ENCODE measurements at places on chromosomes 6 and 20.

DNA sequence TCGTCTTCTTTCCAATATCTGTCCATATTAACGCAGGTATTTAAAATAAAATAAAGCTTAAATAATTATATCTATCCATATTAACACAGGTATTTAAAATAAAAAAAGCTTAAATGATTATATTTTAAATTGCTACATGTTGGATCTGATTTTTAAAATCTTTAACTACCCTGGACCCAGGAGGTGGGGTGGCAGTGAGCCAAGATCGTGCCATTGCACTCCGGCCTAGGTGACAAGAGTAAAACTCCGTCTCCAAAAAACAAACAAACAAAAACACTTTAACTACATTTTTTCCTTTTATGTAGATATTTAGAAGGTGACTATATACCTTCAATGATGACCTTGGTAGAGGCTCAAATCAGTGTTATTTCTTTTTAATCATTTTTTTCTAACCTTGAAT is 211.9 kb downstream of the GRIK2 start:
- no peak for DNase-seq

DNA sequence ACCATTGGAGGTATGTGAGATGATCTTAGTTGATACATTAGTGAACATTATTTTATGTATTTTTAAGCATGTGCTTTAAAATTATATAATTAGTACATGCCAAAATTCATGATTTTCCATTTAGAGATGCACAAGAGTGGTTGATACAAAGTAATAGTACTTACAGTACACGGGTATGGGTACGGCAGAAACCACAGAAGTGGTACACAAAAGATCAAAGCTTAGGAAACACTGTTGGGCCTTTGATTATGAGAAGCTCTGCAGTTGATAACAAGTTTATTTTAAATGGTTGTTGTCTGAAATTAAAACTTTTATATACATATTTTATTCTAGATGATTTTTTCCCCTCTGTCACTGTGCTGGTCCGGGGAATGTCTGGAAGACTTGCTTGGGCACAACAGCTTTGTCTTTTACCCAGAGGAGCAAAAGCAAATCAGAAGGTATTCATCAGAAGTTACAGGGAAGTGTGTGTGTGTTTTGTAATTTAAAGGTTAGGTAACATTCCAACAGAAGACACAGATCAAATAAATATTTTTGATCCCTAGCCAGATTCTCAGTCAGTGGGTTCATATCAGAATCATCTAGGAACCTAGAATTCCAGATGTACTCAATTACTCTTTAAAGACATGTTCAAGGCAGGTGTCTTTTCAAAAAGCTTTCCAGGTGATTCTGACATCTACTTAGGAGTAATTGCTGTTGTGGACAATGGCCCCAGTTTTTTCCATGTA is 32.5 kb upstream of the ADIG start:
- no peak for DNase-seq

DNA sequence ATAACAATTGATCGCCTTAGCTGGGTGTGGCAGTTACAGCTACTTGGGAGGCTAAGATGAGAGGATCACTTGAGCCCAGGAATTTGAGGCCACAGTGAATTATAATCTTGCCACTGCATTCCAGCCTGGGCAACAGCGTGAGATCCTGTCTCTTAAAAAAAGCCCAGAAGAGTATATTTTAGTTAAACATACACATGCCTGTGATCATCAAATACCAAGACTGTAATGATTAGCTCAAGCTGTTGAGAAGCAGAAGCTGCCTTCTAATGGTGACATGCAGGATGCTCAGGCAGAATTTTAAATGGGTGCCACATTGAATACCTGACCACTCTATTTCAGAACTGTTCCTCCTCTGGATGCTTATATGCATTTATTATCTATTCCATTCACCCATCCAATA is 8.9 kb upstream of the TMEM14A start:
- no peak for DNase-seq

- no peak for DNase-seq
These were observed 1.4 kb downstream of the SLC35F1 start for GRCh38 chr6:117908246-117909068.

DNA sequence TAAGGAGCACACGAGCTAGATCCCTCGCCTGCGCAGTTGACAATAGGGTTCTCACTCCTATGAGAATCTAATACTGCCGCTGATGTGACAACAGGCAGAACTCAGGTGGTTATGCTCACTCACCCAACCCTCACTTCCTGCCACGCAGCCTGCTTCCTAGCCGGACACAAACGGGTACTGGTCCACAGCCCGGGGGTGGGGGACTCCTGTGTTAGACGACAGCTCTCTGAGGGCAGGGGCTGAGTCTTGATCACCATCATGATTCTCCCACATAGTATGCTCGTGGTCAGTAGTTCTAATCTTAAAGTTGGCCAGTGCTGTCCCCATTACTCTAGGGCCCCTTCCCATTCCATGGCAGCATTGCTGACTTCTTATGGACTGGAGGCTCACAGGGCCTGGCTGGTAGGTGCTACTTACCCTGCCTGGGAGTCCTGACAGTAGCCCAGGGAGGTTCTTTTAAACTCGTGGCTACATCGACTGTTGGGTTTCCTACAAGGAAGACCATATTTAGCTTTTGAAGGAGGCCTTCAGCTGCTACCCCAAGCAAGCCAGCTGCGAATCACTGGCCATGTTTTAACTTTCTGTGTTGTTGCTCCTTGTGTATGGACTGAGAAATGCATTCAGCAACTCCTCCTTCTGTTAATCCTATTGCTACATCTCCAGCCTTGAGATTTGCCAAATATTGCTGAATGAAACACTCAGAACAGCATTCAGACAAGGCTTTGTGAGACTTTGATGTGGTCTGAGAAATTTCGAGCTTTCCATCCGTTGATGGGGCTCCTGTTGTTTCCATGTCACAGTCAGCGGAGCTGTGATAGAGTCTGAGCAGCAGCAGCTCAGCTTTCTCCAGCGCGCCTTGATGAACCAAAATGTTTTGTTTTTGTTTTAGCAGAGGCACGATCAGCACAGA is 300.3 kb downstream of the NRN1 start:
- no peak for DNase-seq

- no peak for DNase-seq
These were observed 76.8 kb upstream of the FOXP4 start for GRCh38 chr6:41469156-41470028.

- DNase-seq, result no peak
These were observed 610 bp downstream of the PSORS1C1 start for GRCh38 chr6:31114970-31115849.

DNA sequence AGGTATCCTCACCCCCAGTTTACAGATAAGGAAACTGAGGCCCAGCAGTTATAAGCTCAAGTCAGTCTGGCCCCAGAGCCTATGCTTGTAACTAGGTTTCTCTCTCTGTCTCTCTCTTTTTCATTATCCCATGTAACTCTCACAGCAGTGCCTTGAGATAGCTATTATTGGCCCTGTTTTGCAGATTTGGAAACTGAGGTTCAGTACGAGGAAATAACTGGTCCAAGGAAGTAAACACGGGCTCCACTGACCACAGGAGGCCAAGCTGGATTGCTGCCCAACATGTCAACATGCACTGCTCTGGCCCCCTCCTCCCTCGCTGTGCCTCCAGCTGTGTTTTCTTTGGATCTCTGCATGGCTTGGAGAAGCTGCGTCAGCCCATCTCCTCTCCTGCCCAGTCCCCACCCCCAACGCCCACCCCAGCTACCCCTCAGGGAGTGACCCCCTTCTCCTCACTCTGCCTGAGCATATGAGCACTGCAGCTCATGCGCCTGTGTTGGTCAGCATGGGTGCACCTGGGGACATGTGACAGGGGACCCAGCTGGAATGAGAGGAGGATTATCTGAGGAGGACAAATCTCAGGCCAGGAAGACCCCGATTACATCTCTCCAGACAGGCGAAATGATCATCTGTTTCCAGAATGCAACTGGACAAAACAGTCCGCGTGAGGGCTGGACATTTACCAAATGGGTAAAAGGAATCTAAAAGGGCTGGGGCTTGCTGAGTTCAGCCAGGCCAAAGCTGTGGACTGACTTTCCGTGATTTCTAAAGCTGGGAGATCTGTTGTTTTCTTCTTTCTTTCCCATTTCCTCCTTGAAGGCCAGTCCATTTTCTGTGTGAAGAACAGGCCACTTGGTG is 7.8 kb upstream of the PLTP start:
- DNase-seq, result no peak

GRCh38 chr20:4883546-4883945 is 117.8 kb downstream of the SLC23A2 start:
- DNase-seq, result no peak

GRCh38 chr6:79201143-79201542 is 33.3 kb downstream of the HMGN3 start:
- DNase-seq, result no peak

- DNase-seq, result no peak
These were observed 84.5 kb upstream of the QKI start for GRCh38 chr6:163329991-163330390.

GRCh38 chr6:89495961-89496535 is 63.1 kb downstream of the ANKRD6 start:
- DNase-seq, result no peak

Data from AG04449 (cell line).